ENCODE measurements at places on chromosomes 16 and 17. TPM values are rescaled to one million over a fixed set of nuclear protein-coding genes. Genes with fewer than 3 reads are reported as not detected.

DNA sequence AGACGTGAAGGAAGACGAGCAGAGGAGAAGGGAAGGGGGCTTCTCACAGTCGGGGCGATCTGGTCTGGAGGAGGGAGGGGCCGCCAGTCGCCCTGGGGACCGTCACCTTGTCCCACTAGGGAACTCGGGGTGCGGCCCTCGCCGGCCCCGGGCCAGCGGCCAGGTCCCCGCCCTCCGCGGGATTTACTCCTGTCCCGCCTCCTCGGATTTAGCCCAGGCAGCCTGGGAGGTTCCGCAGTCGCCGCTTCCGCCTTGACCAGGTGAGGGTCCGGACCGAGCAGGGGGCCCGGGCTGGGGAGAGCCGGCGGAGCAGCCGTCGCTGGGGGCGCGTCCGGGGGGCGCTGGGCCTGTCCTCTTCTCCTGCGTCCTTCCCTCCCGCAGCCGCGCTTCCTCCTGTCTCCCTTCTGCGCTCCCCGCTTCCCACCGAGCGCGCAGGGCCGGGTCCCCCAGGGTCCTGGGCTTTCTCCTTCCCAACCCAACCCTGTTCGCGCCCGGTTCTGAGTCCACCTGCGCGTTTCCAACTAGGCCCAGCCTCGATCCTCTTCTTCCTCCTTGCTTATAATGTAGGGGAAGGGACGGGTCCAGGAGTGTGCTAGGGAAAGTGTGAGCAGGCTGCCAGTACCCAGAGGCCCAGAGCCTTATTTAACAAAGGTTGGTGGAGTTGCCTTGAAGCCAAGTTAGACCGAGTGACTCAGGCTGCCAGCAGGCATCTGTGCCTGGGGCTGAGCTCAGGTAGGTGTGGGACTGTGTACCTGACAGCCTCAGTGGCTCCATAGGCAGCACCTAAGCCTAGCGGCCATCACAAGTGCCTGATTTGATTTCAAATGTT, at the start of gene TNK1:
TNK1 (plus strand) TSS at position 235 of the 829 bp plus-strand sequence. CDS start 1,838 bp downstream, outside the sequence.
- DNase-seq, result peak; percentile 67

DNA sequence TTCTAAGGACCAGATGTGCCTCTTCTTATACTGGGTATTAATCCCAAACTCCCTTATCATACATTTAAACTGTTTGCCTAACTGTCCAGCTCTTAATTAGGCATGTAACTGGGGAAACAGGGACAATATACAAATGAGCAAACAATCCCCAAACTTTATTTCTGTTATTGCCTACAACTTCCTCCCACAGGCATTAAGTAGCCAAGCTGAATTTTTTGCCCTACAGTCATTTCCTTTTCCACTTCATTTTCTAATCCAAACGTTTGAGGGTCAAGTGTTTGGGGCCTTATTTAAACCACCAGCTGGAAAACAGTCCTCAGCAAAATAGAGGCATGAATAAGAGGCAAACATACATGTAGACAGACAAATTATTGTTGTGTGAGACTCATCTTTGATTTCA, 77.4 kb upstream of the CCL2 start:
- no peak for DNase-seq

DNA sequence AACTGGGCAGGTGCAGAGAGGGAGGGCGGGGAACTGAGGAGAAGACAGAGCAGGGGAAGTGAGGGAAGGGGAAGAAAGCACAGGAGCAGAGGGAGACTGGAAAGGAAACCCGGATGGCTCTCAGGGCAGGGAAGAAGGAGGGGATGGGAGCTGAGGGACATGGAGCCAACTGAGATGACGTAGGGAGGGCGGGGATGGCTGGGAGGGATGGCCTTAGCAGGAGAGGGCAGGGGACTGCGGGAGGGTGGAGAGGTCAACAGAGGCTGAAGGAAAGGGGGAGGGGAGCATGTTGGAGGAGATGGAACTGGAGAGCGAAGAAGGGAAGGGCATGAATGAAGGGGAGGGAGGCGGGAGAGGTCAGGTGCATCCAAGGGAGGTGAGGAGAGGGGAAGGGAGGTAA, 81.9 kb downstream of the KCNJ12 start:
- DNase-seq, result no peak

The CHD9NB gene
- 0.22 TPM for total RNA-seq

Measured in psoas muscle (tissue), 8 donors.